Activated gamma-delta T cell (primary cell): ENCODE measurements at places on chromosomes 4 and X.

GRCh38 chrX:63785708-63786040, 660 bp upstream of the ARHGEF9 start:
- DNase-seq: no peak

GRCh38 chr4:54016504-54016903, 47.9 kb downstream of the CHIC2 start:
- DNase-seq: no peak

DNA sequence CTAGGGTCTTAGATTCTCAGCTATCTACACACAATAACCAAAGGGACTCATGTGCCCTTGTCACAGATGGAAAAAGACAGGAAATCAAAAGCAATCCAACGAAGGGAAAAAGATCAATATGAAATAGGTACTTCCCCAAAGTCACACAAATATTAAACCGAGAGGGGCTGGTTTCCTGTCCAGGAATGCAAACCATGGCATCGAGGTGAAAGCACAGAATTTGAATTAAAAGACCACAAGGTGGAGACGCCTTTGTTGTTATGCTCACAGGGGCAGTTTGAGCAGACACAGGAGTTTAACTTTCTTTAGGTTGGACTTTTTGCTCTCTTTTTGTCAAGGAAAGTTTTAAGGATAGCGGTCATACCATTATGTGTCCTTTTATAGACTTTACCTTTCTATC, 14.3 kb downstream of the H2BW1 start:
- DNase-seq: no peak

DNA sequence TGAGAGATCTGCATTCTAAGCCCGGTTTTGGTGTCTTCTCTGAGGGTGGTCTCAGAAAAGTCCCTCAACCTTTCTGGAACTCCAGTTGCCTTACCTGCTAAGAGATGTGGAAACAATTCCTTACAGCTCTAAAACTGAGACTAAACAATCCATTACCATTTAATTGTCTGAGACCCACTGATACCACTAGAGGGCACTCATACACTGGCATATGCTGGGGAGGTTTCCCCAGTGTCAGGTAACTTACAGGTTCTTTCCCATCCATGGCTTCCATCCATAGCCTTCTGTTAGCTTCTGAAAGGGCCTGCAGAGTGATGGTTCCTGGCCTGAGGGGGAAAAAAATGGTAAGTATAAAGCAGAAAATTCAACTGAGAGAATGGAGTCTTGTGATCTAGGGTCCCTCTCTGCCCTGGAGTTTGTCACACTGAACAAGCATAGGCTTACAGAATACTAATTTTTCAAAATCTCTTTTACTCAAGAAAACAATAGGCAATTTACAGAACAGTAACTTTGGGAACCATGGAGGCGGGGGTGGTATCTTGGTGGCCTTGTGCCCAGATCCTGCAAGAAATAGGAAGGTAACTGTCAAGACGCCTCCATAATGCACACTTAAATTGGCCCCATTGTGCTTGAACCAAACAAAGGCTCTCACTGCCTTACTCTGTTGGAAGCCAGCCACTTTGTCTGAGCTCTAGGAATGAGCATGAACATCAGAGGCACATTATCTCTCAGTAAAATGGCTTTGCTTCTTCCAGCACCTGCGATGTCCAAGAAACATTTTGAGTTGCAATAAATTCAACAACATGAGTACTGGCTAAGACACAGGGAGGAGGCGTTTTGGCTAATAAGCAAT, 236.1 kb downstream of the OPHN1 start:
- no peak for DNase-seq

- no peak for DNase-seq
Measured at GRCh38 chr4:138967313-138967712, 48.3 kb upstream of the NOCT start.

DNA sequence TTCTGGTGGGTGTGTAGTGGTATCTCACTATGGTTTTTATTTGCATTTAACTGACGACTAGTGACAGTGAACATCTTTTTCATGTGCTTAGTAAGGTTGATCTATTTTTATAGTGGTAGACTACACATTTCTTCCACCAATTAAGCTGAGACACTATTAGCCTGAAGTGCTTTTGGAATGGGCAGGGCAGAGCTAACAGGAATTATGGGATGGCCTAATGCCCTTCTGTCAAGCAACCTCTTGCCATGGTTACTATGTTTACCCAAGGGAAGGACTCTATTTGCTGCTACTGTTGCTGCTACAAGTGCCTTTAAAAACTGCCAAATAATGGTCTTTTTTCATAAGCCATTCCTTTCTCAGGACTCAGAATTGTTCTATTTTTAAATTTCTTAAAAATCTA, 676.7 kb upstream of the ACTRT1 start:
- DNase-seq: no peak

- DNase-seq: no peak
Measured at GRCh38 chr4:173301518-173302201, 32.5 kb downstream of the HMGB2 start.

- DNase-seq: no peak
Measured at GRCh38 chr4:83139514-83140156, 25.1 kb upstream of the PLAC8 start.

DNA sequence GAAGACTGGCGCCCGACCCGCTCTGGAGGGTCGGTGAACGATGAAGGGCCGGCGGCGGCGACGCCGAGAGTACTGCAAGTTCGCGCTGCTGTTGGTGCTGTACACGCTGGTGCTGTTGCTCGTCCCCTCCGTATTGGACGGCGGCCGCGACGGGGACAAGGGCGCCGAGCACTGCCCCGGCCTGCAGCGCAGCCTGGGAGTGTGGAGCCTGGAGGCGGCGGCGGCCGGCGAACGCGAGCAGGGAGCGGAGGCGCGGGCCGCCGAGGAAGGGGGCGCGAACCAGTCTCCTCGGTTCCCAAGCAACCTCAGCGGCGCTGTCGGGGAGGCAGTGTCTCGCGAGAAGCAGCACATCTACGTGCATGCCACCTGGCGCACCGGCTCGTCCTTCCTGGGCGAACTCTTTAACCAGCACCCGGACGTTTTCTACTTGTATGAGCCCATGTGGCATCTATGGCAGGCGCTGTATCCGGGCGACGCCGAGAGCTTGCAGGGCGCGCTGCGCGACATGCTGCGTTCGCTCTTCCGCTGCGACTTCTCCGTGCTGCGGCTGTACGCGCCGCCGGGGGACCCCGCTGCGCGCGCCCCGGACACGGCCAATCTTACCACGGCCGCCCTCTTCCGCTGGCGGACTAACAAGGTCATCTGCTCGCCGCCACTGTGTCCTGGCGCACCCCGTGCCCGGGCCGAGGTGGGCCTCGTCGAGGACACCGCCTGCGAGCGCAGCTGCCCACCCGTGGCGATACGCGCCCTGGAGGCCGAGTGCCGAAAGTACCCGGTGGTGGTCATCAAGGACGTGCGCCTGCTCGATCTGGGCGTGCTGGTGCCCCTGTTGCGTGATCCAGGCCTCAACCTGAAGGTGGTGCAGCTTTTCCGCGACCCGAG, 568 bp downstream of the CHST7 start:
- DNase-seq: peak; percentile 48

DNA sequence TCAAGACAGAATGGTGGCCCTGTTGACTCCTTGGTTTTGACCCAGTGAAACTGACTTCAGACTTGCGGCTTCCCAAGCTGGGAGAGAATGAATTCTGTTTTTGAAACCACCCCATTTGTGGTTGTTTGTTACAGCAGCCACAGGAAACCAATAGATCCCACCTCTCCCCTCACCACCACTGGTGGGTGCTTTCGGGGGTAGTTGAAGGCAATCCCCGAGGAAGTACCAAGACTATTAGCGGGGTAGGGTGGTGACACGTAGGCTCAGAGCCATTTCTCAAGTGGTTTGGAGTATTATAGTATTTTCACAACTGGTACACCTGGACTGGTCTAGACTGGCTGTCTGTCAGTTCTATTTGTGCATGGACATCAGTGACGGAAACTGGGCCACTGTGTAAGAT, 189.1 kb upstream of the RBPJ start:
- DNase-seq: no peak

- no peak for DNase-seq
Measured at GRCh38 chr4:53573696-53574095, 17.6 kb downstream of the LNX1 start.

GRCh38 chr4:109012286-109012880, 249.5 kb upstream of the ETNPPL start:
- DNase-seq: no peak

DNA sequence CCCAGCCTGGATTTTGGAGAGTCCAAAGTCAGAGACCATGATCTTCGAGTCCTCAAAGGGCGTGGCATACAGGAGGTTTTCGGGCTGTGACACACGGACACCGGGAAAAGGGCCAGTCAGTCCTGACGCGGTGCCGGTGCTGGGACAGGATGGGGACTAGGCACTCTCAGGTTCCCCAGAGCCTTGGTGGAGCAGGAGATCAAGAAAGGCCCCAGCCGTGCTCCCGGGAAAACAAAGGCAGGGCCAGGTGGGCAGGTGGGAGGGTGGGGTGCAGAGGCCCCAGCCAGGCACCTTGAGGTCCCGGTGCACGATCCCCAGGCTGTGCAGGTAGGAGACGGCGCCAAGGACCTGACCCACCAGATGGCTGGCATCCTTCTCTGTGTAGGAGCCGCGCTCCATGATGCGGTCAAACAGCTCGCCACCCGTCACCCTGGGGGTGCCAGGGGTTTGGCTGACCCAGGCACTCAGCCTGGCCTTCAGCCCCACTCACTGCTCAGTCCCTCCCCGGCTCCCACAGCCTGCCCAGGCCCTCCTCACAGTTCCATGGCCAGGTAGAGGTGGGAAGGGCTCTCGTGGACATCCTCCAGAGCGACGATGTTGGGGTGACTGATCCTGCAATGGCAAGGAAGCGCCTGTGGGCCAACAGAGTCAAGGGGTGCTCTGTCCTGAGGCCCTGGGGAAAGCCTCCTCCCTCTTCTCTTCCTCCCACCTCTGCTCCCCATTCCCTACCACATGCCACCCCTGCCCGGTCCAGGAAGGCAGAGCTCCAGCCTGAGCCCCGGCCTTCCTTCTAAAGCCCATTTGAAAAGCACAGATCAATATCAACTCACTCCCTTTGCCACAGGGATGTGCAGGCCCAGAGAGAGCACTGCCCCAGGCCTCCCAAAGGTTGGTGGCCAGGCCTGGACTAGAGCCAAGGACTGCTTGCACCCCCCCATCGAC, 1.8 kb downstream of the PNCK start:
- DNase-seq: no peak

DNA sequence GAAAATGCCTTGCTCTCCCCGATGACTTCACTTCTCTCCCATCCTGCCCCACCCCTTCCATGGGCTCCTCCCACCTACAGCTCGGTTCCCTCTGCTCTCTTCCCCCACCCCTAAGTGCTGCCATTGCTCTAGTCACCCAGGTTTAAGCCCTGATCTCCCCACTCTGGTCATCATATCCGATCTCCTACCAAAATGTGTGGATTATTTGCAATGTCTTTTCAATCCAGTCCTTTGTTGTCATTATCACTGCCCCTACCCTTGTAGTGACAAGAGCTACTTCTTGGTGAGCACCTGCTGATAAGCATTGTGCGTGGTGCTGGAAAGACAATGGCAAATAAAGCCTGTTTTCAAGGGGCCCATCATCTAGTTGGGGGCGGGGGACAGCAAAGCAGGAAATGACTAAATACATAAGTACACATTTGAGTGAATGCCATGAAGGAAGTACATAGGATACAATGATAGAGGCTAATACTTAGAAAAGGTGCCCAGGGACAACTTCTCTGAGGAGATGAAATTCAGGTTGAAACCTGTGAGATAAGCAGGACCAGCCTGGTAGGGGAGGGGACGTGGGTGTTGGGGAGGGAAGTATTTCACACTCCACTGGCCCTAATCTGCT, 63.8 kb downstream of the DLG3 start:
- DNase-seq: no peak

DNA sequence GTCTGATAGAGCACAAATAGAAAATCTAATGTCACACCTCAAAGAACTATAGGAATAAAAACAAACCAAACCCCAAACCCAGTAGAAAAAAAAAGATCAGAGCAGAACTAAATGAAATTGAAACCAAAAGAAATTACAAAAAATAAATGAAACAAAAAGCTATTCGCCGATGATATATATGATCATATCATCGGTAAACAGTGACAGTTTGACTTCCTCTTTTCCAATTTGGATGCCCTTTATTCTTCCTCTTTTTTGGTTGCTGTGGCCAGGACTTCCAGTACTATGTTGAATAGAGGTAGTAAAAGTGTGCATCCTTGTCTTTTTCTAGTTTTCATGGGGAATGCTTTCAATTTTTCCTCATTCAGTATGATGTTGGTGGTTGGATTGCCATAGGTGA, 215.3 kb upstream of the AR start:
- no peak for DNase-seq

DNA sequence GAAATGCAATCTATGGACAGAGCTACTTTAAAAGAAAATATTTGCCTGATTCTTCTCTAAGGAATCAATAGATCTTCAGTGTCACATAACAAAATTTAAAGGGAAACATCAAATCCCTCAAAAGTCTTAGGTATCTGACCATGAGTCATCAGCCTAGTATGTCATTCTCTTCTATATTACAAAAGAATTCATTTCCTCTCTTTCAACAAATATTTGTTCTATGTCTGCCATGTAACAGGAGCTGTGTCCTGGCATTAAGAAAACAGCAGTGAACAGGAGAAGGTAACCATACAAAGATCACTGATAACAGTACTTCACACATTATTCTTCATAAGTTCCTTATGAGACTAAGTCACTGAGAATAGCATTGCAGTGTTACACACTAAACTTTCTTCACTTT, 243.6 kb upstream of the DKK2 start:
- no peak for DNase-seq
